ENCODE measurements at places on chromosomes 11 and 22. TPM values are rescaled to one million over a fixed set of nuclear protein-coding genes. Genes with fewer than 3 reads are reported as not detected.
A peak's percentile ranks its signal among the peaks of the same experiment; 100 is the strongest.

Gene APOBEC3A
- polyA plus RNA-seq = not detected

Gene EXPH5
- 0.86 TPM for polyA plus RNA-seq

Gene ELMOD1
- polyA plus RNA-seq = 0.47 TPM

Gene TRIM29
- 0.17 TPM for polyA plus RNA-seq

Gene TOMT
- 0.11 TPM for polyA plus RNA-seq

Gene KIAA1671
- polyA plus RNA-seq = 6.4 TPM

GRCh38 chr11:113644605-113645004, 61.5 kb downstream of the TMPRSS5 start:
- DNase-seq = no peak

DNA sequence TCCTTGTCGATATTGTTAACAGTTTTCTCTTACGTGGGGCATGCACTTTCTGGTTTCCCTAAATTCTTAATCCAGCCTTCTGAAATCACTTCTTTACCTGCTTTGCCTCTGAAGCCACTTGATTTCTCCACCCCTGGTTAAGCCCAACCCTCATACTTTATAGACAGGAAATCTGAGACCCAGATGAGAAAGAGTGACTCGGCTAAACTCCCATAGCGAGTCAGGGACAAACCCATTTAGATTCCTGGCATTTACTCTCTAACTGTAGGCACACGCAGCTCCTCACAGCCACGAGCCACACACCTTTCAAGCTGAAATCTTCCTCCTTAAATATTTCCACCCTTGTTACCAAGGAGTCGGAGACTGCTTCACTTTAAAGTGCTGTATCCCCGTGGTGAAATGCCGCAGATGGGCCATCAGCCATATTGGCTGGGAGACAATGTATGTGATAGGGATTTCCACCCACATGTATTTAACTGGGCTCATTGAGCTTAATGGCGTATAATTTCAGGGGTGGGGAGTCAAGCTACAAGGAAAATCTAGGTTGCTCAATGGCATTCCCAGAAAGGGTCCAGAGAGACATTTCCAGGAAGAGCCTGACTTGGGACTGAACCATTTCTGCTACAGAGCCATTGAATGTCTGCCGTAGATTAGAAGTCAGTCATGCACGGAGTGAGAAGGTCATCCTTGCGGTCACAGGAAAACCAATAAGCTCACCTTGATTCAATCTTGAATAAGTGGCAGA, 49.9 kb upstream of the GRK3 start:
- no peak for DNase-seq

- no peak for DNase-seq
These were observed at the start of gene MS4A15 for GRCh38 chr11:60756307-60757032. TSS of gene MS4A15 (plus strand) at chr11:60756867. CDS start at chr11:60763734, 6,867 bp downstream.

- DNase-seq = no peak
These were observed 32.1 kb downstream of the PPM1F start for GRCh38 chr22:21920341-21921183.

DNA sequence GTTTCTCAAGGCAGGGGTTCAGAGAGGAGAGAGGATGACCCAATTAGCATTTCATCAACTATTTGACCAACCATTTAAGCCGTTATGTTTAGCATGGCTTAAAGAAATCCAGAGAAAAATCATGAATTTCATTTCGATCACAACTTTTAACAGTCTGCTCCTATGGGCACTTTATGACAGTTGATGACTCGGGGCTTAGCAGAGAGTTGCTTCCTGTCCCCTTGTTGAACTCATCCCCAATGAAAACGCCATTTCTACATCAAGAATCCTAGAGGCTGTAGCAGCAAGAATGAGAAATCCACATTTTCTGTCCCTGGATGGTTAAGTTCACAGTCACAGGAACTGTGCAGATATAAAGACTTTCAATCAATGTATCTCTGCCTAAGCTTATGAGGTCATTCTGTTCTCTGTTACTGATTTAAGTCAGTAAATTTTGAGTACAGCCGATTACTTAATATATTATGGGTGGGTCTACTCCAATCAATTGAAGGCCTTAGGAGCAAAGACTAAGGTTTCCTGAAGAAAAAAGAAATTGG, 81.1 kb downstream of the BDNF start:
- no peak for DNase-seq

- no peak for DNase-seq
These were observed 1114.1 kb downstream of the BRD1 start for GRCh38 chr22:48713272-48714205.

- DNase-seq = no peak
These were observed 332.8 kb upstream of the PLET1 start for GRCh38 chr11:112593440-112593839.

- DNase-seq = no peak
These were observed 25.4 kb downstream of the KCNJ4 start for GRCh38 chr22:38429499-38430068.

DNA sequence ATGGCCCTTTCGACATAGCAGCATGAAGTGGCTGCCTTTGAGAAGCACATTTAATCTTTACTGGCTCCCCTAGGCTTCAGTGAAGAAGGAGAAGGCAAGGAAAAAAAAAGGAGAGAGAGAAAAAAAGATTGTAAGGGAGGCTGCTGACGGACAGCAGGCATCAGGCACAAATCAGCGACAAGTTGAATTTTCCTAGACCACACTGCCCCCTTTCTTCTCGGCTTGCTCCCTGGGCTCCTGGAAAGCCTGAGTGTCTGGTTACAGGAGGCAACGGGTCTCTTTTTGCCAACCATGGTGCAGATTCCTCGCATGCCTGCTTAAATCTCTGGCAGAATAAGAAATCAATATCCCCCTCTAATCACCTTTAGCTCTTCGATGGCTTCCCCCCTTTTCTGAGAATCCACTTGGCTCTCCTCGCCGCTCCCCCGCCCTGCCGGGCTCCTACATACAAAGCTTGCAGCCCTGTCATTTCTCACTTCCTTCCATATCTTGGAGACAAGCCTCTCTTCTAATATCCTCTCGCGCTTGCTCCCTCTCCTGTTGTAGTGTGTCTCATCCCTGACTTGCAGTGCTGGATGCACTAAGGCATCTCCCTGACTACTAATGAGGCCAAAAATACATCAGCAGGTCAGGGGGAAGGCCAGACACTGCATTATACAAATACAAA, 14.3 kb downstream of the BLID start:
- peak; percentile 63 for DNase-seq

- peak; percentile 83 for DNase-seq
These were observed 34.1 kb downstream of the NEU3 start for GRCh38 chr11:75022759-75023396.

- peak; percentile 23 for DNase-seq
These were observed 1461.2 kb downstream of the TBC1D22A start for GRCh38 chr22:48223488-48224190.

GRCh38 chr11:31860391-31860790, 49.3 kb upstream of the PAX6 start:
- DNase-seq = no peak

Data from H1 (cell line).